Upper lobe of right lung (tissue), 1 donor: ENCODE measurements at places on chromosomes 12 and 14. TPM values are rescaled to one million over a fixed set of nuclear protein-coding genes. Genes with fewer than 3 reads are reported as not detected.

DNA sequence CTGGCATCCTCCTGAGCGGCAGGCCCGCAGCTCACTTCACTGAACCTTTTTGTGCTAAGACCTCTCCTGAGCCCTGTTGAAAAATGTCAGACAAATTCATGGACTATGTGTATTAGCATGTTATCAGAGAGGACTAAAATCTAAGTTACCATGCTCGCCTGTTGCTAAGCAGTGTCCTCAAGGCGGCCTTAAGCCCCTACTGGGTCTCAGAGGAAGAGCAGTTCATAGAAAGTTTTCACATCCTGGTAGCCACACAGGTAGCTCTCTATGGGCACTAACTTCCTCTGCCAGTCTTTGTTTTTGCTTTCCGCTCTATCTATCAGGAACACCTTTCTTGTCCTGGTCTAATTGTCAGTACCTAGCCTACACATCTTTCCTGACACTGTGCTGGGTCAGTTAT lies 306.6 kb upstream of the MIS18BP1 start:
- DNase-seq, result no peak

Gene CBLN3
- total RNA-seq, result 2.9 TPM

- DNase-seq, result no peak
Observed at GRCh38 chr12:131091413-131091975, 137.8 kb downstream of the ADGRD1 start.

GRCh38 chr12:116037941-116038837 lies 239.3 kb downstream of the MED13L start:
- no peak for DNase-seq

GRCh38 chr12:128920468-128920867 lies 67.2 kb downstream of the GLT1D1 start:
- DNase-seq, result no peak

GRCh38 chr12:32274665-32275064 lies 124.7 kb upstream of the FGD4 start:
- no peak for DNase-seq

Gene CCDC38
- total RNA-seq, result not detected

Gene INSM2
- not detected for total RNA-seq

Gene ACRBP
- 3.8 TPM for total RNA-seq

GRCh38 chr12:21573733-21574358 lies 30.8 kb downstream of the GYS2 start:
- DNase-seq, result no peak
